NCI-H1092 treated with DMSO at 0.1 percent for 48 hours (cell line): ENCODE measurements at places on chromosomes 7 and 10.

- no peak for DNase-seq
Observed at GRCh38 chr10:128962182-128962581, 504.9 kb upstream of the MGMT start.

- DNase-seq: no peak
Observed at GRCh38 chr10:58013406-58013805, 254.3 kb downstream of the IPMK start.

DNA sequence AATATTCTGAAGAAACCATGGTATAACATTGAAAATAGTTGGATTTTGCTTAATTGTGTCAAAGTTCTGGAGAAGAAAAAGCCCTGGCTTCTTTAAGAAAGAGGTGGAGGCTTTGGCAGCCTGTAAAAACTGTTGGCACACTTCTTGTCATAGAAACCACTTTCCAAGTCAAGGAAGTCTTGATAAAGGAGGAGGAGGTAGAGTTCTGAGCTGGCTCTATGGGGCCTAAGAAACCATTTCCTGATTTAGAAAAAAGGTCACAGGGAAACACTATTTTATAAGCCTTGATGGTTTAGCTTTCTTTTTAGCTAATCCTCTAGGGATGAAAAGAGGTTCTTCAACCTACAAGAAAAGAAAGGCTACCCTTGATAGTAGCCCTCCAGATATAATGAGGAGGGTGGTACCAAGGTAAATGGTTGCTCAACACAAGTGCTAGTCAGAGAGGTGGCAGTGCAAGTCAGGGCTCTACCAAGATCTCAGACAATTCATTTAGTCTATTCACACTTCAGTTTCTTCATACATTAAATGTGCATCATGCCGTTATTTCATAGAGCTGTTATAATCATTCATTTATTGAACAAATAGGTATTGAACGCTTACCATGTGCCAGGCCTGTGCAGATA, 346.9 kb downstream of the RNLS start:
- no peak for DNase-seq

GRCh38 chr7:92697414-92697813, 107.2 kb upstream of the FAM133B start:
- no peak for DNase-seq

GRCh38 chr7:129055861-129056464, 1.1 kb upstream of the TNPO3 start:
- DNase-seq: no peak

DNA sequence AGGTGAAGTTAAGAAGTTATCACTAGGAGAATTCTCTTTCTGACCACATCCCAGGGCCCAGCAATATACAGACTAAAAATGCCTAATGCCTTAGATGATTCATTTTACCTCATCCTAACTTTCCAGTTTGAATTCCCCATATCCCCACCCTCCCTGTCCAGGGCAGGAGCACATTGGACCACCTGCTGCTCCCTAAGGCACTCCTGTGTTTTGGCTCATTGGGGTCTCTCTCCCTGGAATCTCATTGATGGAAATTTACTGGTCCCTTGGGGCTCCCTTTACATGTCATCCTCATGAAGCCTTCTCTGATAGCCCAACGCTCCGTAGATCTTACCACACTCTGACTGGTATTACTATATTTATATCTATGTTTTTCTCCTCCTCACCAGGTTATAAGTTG, 2.7 kb downstream of the IL2RA start:
- no peak for DNase-seq

- DNase-seq: no peak
Observed at GRCh38 chr10:83960125-83960524, 179.2 kb upstream of the GHITM start.

- DNase-seq: no peak
Observed at GRCh38 chr10:23088609-23089008, 6.8 kb upstream of the MSRB2 start.

DNA sequence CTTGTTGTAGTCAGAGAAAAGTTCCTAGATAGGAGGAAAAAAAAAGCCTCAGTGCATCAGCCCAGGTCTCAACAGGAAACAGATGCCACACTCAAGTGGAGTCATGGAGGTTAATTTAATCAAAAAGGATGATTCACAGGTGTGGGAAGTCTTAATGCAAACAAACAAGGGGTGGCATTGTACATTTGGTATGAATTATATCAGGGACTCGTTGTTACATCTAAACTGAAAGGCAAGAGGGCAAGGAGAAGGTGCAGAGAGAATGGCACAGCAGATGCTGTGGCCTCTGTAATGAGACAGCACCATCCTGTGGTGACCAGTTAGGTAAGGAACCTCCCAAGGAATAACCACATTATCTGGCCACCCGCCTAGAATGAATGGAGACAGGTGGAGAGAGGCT, 133.7 kb downstream of the PTPRZ1 start:
- DNase-seq: no peak

DNA sequence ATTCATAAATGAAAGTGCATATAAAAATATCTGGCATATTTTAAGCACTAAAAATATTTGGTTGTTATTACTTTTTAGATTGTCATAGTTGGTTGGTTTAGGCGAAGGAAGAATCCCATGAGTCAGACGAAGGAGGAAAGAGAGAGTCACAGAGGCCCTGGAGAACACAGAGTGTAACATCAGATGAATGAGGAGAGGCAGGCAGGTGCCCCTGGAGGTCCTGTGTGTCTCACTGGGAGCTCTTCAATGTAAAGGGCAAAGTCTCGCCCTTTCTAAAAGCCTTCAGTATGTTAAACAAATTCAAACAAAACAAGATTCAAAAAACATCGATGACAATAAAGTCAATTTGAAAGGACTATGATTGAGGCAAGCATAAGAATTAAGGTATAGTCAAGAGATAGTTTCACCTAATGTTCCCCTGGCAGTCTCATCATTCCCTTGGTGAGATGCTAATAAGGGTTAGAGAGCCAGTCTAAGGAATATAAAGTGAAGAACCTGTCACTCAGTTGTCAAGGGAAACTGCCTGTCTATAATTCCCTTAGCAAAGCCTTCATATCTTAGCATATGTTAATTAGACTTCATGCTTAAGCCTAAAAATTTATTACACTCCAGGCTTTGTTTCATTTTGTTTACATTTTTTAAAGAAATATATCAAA, 194.3 kb downstream of the TPK1 start:
- DNase-seq: no peak

DNA sequence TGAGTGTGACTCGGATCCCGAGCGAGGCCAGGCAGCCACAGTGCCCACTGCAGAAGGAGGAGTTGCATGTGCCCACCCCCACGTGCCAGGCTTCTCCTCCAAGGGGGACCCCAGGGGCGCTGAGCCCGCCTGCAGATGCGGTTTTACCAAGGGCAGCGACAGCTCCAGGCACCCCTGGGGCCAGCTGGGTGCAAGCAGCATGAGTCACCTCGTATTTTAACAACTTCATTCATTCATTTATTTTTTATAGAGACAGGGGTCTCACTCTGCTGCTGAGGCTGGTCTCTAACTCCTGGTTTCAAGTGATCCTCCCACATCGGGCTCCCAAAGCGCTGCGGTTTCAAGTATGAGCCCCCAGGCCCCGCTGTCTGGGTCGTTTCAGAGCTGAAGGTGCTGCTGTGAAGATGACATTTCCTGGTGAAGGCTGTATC, 1.3 kb upstream of the FOXL3 start:
- DNase-seq: no peak

DNA sequence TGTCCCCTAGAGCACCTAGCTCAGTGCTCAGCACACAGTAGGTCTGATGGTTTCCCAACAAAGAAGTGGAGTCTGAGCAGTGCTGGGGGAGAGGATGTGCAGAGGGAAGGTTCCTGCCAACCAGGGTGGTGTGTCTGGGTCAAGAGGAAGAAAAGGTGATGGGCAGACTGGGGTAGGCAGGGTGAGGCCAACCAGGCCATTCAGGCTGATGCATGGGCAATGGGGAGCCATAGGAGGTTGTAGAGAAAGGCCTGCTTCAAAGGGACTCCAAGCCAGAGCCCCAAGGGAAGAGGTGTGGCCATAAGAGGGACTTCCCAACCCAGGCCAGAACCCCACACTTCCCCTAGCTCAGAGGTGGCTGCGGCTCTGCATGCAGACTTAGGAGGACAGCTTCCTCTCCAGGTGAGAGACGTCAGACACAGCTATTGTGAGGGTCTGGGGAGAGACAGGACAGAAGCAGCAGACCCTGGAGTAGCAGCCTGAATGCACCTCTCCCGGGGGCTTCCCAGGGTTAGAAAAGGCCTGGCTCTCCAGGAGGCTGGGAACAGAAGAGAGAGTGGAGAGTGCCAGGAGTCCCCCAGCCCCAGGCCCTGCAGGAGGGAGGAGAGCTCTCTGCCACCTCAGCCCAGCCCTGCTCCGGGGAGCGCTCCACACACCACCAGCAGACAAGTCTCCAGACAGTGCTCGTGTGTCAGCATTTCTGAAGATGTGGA, 87.4 kb upstream of the ZMIZ1 start:
- no peak for DNase-seq

GRCh38 chr7:134618756-134619530, 27.7 kb upstream of the BPGM start:
- no peak for DNase-seq

GRCh38 chr10:130761032-130761575, 550.4 kb downstream of the TCERG1L start:
- DNase-seq: no peak
